Activated B cell treated with CpG ODN at 0.5 μM for 24 hours (primary cell): ENCODE measurements at places on chromosomes 1 and 21.
A peak's percentile ranks its signal among the peaks of the same experiment; 100 is the strongest.

- no peak for DNase-seq
Measured at GRCh38 chr21:31892686-31893085, 19.9 kb downstream of the HUNK start.

- DNase-seq: no peak
Measured at GRCh38 chr21:38654580-38654979, 151.1 kb upstream of the ETS2 start.

DNA sequence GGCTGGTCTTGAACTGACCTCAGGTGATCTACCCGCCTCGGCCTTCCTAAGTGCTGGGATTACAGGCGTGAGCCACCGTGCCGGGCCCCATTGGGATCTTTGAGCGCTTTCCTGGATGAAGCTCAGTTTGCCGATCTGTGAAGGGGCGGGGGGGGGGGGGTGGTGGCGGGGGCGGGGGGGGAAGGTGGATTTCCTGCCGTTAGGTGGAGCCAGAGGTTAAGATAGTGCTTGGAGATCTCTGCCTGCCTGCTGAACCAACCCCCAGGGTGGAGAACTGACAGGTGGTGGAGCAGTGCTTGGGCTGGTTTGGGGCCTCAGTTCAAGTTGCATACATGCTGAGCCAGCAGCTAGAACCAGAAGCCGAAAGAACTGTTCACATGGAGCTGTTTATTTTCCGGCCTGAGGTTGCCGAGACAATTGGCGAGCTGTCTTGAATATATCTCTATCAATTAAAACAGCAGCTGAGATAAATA lies 1.7 kb downstream of the TMCC2 start:
- peak; percentile 31 for DNase-seq

GRCh38 chr1:153494976-153495535 lies 34.6 kb upstream of the S100A7 start:
- peak; percentile 69 for DNase-seq

- no peak for DNase-seq
Measured at GRCh38 chr1:163055005-163055404, 14.2 kb upstream of the RGS4 start.

DNA sequence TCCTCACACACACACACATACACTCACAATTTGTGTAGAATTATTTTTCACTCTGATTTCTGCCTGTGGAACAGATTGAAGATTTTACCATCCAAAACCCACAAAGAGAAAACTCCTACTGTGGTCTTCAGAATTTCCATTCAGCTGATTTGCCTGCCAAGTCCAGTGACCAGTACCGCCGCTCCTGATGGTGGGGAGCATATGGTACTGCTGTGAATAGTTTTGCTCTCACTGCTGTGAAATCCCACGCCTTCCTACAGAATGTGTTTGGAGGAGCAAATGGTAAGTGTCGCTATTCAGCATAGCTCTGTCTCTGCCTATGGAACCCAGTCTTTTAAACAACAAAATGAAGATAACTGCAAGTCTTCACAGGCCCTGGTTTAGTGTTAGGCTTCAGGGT lies 629.5 kb downstream of the LMO4 start:
- no peak for DNase-seq

- no peak for DNase-seq
Measured at GRCh38 chr1:35175098-35175576, 17.8 kb downstream of the SFPQ start.
